ENCODE measurements at places on chromosomes 1 and 21.

- no peak for DNase-seq
Measured at GRCh38 chr21:41459884-41460534, 34.0 kb downstream of the MX1 start.

GRCh38 chr21:42028766-42029425, 18.7 kb upstream of the ZBTB21 start:
- DNase-seq, result no peak

DNA sequence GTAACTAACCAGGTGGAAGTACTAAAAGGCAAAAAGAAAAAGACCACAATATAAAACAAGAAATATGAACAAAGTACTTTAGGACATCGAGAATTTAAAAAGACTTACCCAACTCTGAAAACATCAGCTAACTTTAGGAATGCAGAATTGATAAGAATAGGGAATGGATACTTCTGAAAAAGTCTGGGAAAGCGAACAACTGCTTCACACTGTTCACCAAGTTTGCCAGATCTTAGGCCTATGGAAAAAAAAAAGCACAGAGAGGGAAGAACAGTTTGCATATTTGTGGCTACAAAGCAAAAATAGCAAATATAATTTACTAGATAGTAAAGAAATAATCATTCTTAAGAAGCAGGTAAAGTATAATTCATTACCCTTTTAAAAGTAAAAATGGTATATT, 14.4 kb downstream of the INTS7 start:
- no peak for DNase-seq

GRCh38 chr21:31677047-31677446, 17.6 kb downstream of the SOD1 start:
- DNase-seq, result no peak

DNA sequence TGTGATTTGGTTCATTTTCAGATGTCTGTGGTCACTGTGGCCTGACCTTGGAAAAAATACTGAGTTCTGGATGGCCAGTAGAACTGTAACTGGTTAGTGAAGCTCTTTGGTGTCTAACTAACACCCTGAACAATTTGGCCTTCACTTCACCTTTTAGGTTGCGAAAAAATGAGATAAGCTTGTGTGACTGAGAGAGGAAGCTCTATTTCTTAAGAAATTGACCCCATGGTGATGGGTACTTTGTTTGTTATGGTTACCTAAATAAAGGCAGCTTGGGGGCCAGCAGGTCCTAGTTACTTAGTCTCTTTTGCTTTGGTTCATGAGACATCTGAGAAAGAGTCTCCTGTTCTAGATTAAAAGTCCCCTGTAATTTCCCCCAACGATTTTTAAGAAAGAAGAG, 181.6 kb downstream of the ZNF326 start:
- DNase-seq, result no peak

GRCh38 chr1:97378596-97378995, 542.2 kb downstream of the DPYD start:
- DNase-seq, result no peak
